Stimulated activated CD8-positive, alpha-beta memory T cell treated with anti-CD3 and anti-CD28 coated beads, Interleukin-4, amount 100 ng/mL, for 4 hours (primary cell): ENCODE measurements at places on chromosomes 6 and 20.

DNA sequence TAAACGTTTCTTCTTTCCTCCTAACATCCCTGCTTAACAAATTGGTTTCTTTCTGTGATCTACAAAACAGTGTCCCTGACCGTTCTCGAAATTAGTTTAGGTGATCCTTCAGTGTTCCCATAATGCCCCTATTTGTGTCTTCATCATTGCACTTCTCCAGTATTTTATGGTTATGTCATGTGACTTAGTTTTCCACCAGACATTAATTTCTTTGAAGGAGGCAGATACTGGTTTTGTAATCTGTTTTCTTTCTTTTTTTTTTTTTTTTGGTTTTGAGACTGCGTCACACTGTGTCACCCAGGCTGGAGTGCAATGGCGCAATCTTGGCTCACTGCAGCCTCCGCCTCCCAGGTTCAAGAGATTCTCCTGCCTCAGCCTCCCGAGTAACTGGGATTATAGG, 49.2 kb downstream of the FAM217A start:
- DNase-seq, result no peak

GRCh38 chr6:157563611-157564284, 182.8 kb downstream of the ZDHHC14 start:
- no peak for DNase-seq

DNA sequence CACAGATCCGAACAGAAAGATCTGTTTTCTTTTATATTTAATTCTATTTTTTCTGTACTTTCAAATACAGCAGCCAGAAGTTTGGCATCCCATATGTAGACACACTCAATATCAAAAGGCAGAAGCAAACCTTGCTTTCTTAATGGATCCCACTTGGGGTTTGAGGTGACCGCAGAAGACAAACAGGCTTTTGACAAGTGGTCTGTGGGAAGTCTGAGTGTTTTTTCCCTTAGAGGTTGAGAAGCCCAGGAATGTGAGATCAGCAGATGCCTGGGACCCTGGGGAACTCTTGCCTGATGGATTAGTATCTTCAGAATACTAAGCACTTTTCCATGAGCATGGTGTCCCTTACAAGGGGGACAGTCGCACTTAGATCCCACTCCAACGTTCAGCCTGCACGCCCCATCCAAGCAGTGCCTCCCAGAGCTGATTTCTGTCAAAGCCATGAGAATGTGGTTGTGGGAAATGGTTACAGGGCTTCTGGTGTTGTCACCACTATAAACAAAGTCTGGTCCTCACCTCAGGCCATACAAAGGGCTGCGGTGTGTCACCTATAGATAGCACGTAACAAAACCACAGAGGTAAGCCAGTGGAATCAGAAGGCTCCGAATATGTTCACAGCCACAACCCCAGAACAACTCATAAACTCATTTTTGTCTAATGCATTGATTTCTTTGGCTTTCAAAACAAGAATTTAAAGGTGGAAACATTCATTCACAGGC, 12.7 kb downstream of the IL17F start:
- DNase-seq, result no peak

GRCh38 chr6:71028877-71029252, 72.0 kb upstream of the B3GAT2 start:
- no peak for DNase-seq

- no peak for DNase-seq
Measured at GRCh38 chr6:157832250-157832967, 9.4 kb downstream of the SNX9 start.

GRCh38 chr20:33788351-33789049, 22.6 kb upstream of the CHMP4B start:
- no peak for DNase-seq

DNA sequence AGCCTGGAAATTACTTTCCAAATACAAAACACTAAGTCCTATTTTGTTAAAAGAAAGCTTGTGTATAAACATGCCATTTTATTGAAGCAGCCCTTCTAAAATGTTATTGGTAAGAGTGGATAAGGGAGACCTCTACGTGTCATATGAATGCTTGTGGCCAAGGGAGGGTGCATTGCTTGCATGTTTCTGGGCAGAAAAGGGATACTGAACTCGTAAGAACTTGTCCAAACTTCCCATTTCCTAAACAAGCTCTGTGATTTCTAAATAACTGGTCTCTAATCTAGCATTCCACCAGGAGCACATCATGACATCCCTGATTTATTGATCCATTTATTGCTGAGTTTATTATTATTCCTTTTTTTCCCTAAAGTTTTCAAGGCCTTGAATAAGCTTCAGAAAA, 474.1 kb downstream of the CD109 start:
- no peak for DNase-seq

- DNase-seq, result no peak
Measured at GRCh38 chr20:37262505-37262904, 891 bp upstream of the GHRH start.

- no peak for DNase-seq
Measured at GRCh38 chr6:24272148-24272547, 85.7 kb downstream of the DCDC2 start.
